Ascending aorta (tissue), 2 donors: ENCODE measurements at places on chromosomes 16 and 17. TPM values are rescaled to one million over a fixed set of nuclear protein-coding genes. Genes with fewer than 3 reads are reported as not detected.

The KRT14 gene
- total RNA-seq, result 10.3 TPM

GRCh38 chr16:58843675-58844074 is 109.6 kb upstream of the GOT2 start:
- H3K4me3 ChIP-seq, result no peak overlapping the region
- H3K4me1 ChIP-seq, result no peaks in the 10 kb centered on the region
- no peaks in the 10 kb centered on the region for H3K27me3 ChIP-seq
- DNase-seq, result no peak
- H3K27ac ChIP-seq, result no peak overlapping the region

The FBXL16 gene
- total RNA-seq, result not detected

DNA sequence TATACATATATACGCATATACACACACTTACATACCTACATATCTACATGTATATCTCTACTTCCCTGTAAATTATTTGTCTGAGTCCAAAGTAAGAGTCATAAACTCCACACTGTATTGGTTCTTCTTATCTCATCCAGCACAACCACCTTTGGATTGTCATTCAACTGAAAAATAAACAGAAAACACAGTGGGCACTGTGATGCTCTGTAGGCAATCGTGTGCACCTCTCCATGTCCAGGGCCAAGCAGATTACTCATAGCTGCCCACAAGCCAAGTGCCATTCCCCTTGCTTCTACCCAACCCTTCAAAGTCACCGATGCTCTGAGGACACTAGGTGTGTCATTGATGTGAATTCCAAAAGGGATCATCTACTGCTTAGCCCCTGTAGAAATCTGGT is 12.9 kb upstream of the TEKT3 start:
- H3K27me3 ChIP-seq, result no peaks in the 10 kb centered on the region
- H3K27ac ChIP-seq, result no peak overlapping the region
- no peak for DNase-seq
- H3K4me3 ChIP-seq, result no peak overlapping the region
- H3K36me3 ChIP-seq, result no peaks in the 10 kb centered on the region
- no peaks in the 10 kb centered on the region for H3K4me1 ChIP-seq

DNA sequence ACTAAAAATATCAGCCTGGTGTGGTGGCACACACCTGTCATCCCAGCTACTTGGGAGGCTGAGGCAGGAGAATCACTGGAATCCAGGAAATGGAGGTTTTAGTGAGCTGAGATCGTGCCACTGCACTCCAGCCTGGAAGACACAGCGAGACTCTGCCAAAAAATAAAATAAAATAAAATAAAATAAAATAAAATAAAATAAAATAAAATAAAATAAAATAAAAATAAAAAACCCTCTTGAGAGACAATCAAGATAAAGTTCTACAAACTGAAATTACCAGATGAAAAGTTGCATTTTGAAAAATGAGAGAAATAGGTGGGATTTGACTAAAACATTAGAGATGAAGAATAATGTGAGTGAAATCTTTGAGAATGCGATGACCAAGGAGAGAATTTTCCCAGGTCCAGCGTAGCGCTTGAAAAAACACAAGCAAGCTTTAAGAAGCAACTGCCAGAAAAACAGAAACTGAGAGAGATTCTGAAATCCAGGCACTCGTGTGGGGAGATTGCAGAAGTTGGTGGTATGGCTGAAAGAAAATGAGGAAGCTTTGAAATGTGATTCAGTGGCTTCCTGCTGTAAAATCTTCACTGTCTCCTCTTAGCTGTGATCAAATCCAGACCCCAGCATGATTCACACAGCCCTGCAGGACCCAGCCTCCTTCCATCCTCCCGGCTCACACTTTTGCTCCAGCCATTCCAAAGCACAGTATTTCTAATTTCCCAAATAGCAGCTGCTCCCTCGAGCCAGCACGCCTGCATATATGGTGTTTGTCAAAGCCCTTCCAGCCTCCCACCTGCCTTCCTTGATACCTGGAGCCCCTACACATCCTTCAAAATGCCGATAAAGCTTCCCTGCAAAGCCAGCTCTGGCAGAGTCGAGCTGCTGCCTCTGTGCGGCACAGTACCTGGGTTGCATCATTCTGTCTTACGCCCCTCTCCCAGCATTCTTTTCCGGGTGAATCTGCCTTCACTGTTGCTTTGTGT is 8.2 kb upstream of the CD300E start:
- H3K27me3 ChIP-seq, result no peaks in the 10 kb centered on the region
- no peak overlapping the region for H3K4me3 ChIP-seq
- no peak overlapping the region for H3K27ac ChIP-seq
- DNase-seq, result no peak
- no peaks in the 10 kb centered on the region for H3K36me3 ChIP-seq
- H3K4me1 ChIP-seq, result no peaks in the 10 kb centered on the region

DNA sequence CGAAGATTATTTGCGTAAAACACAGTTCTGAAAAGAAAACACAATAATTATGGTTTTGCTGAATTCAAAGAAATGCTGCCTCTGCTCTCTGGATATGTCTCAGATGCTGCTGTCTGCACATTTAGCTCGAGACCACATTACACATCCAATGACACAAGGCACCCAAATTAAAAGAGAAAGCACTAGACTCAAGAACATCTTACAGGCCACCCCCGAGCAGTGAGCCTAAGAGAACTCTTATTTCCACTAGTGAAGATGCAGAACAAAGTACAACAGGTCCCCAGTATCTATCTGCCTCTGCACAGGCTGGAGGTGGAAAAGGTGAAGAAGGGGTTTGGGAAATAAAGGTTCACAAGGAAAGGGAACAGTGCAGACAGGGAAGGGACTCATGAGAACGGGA is 33.5 kb downstream of the GRB2 start:
- H3K27ac ChIP-seq, result peak overlapping the region; percentile 59
- peaks cover 12% of the 10 kb centered on the region for H3K36me3 ChIP-seq
- no peak for DNase-seq
- peaks cover 29% of the 10 kb centered on the region for H3K4me1 ChIP-seq

GRCh38 chr16:56603589-56603988 is 4.8 kb upstream of the MT2A start:
- peaks cover 17% of the 10 kb centered on the region for H3K4me1 ChIP-seq
- no peaks in the 10 kb centered on the region for H3K36me3 ChIP-seq
- H3K4me3 ChIP-seq, result no peak overlapping the region
- H3K27me3 ChIP-seq, result no peaks in the 10 kb centered on the region

GRCh38 chr17:41196068-41196467 is 6.4 kb downstream of the KRTAP9-1 start:
- H3K4me1 ChIP-seq, result no peaks in the 10 kb centered on the region
- H3K27me3 ChIP-seq, result no peaks in the 10 kb centered on the region
- no peak overlapping the region for H3K4me3 ChIP-seq
- no peak overlapping the region for H3K27ac ChIP-seq

- no peaks in the 10 kb centered on the region for H3K36me3 ChIP-seq
- no peaks in the 10 kb centered on the region for H3K27me3 ChIP-seq
- no peak overlapping the region for H3K27ac ChIP-seq
- no peaks in the 10 kb centered on the region for H3K4me1 ChIP-seq
Observed at GRCh38 chr17:15109608-15110007, 155.5 kb downstream of the PMP22 start.

The CHST4 gene
- total RNA-seq, result not detected

- H3K4me3 ChIP-seq, result no peak overlapping the region
- no peak for DNase-seq
- H3K27me3 ChIP-seq, result no peaks in the 10 kb centered on the region
- no peak overlapping the region for H3K27ac ChIP-seq
- H3K4me1 ChIP-seq, result peaks cover 3% of the 10 kb centered on the region
- H3K36me3 ChIP-seq, result no peaks in the 10 kb centered on the region
Observed at GRCh38 chr17:48825446-48826381, 5.1 kb upstream of the CALCOCO2 start.

GRCh38 chr16:77359065-77359502 is 75.8 kb downstream of the ADAMTS18 start:
- no peak for DNase-seq
- no peak overlapping the region for H3K4me3 ChIP-seq
- H3K36me3 ChIP-seq, result no peaks in the 10 kb centered on the region
- H3K27ac ChIP-seq, result no peak overlapping the region

DNA sequence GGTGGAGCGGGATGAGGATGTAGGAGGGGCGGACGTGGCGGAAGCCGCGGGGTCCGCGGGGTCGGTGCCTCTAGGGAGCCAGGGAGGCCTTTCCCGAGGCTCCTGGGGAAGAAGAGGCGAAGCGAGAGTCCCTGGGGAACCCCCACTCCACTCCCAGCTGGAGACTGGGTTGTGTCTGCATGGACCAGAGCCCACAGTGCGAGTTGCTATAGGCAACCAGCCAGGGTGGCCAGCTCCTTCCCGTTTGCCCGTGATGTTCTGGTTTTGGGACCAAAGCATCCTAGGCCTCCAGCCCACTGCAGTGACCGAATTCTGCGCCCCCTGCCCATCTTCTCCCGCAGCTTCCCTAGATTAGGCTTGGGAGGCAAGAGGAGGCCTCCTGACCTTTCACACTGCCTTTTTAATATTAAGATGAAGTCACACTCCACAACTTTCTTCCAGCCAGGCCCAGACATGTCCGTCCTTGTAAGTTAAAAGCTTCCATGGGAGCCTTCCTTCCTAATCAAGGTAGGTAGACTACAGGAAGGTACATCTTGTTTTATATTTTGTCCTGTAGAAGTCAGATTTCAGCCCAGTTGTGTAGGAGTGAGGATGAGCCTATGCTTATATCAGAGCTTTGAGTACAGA is 469 bp downstream of the AMZ2 start:
- peaks cover 14% of the 10 kb centered on the region for H3K4me1 ChIP-seq
- DNase-seq, result peak; percentile 86
- H3K4me3 ChIP-seq, result peak overlapping the region; percentile 90
- H3K27me3 ChIP-seq, result no peaks in the 10 kb centered on the region
- peaks cover 3% of the 10 kb centered on the region for H3K36me3 ChIP-seq
- peak overlapping the region; percentile 97 for H3K27ac ChIP-seq

GRCh38 chr17:36148559-36149295 is 27.7 kb downstream of the TBC1D3B start:
- peak; percentile 79 for DNase-seq
- H3K36me3 ChIP-seq, result no peaks in the 10 kb centered on the region
- H3K4me3 ChIP-seq, result no peak overlapping the region
- no peak overlapping the region for H3K27ac ChIP-seq
- no peaks in the 10 kb centered on the region for H3K4me1 ChIP-seq

The ADAD2 gene
- not detected for total RNA-seq

- H3K27ac ChIP-seq, result no peak overlapping the region
- no peaks in the 10 kb centered on the region for H3K36me3 ChIP-seq
- H3K4me3 ChIP-seq, result no peak overlapping the region
- H3K27me3 ChIP-seq, result no peaks in the 10 kb centered on the region
Observed at GRCh38 chr16:66910175-66910940, 8.3 kb downstream of the CDH16 start.

The CBFA2T3 gene
- total RNA-seq, result 32.8 TPM

DNA sequence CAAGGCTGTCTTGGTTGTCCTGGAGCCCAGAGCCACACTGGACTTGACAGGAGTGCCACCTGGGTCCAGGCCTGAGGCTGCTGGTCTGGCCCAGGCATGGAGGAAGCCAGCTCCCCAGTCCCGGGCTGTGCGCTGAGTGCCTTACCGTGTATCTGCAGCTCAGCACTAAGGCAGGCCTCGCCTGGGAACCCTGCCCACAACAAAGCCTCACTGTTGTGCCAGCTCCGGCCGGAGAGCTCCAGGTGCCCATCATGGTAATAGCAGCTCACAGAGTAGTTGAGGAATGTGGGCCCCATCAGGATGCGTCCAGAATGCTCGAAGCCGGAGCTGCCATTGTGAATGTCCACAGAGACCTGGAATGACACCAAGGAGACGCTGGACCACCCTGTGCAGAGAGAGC is 72.2 kb downstream of the RMI2 start:
- no peak for DNase-seq
- H3K36me3 ChIP-seq, result no peaks in the 10 kb centered on the region
- H3K27me3 ChIP-seq, result no peaks in the 10 kb centered on the region
- no peak overlapping the region for H3K4me3 ChIP-seq
- H3K27ac ChIP-seq, result no peak overlapping the region

DNA sequence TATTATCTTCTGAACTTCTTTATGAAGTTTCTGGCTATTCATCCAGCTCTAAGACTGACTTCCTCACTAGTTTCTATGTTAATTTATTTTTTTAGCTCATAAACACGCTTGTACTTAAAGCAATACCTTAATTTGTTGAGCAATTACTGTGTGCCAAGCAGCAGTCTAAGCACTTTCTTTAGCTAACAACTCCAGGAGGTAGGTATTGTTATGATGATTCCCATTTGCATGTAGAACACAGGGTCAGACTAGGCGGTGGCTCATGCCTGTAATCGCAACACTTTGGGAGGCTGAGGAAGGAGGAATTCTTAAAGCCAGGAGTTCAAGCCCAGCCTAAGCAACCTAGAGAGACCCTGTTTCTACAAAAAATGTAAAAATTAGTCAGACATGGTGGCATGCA is 19.8 kb downstream of the DNAH3 start:
- no peaks in the 10 kb centered on the region for H3K27me3 ChIP-seq
- no peaks in the 10 kb centered on the region for H3K4me1 ChIP-seq
- no peak for DNase-seq
- no peak overlapping the region for H3K27ac ChIP-seq

DNA sequence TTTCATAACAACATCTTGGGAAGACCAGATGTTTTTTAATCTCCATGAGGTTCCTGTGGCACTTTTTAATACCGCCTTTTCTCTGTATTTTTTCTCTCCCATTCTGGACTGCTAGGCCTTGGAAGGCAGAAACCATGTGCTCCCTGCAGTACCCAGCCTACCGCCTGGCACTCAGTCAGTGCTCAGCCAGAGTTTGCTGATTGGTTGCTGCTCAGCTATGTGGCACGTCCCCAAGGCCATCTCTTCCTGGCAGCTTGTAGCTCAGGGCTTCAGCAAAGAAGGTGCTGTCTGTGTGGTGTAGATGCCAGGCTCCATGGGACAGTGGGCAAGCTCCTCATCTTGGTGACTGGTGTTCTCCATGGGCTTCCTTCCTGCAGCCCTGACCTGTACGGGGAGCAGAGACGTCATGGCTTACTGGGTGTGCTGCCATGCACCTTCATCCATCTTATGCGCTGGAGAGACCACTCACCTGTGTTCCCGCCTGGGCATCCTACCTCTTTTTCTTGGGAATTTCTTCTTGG is 86.7 kb downstream of the CLEC16A start:
- peaks cover 32% of the 10 kb centered on the region for H3K36me3 ChIP-seq
- no peak for DNase-seq
- no peaks in the 10 kb centered on the region for H3K4me1 ChIP-seq

- no peak overlapping the region for H3K27ac ChIP-seq
- H3K4me3 ChIP-seq, result no peak overlapping the region
- no peaks in the 10 kb centered on the region for H3K36me3 ChIP-seq
- H3K4me1 ChIP-seq, result no peaks in the 10 kb centered on the region
- no peaks in the 10 kb centered on the region for H3K27me3 ChIP-seq
Observed at GRCh38 chr17:68981288-68981687, 26.1 kb upstream of the ABCA8 start.

The CCL7 gene
- not detected for total RNA-seq

GRCh38 chr17:33966410-33967059 is 288.6 kb upstream of the CCL2 start:
- no peaks in the 10 kb centered on the region for H3K4me1 ChIP-seq
- H3K27me3 ChIP-seq, result no peaks in the 10 kb centered on the region
- H3K36me3 ChIP-seq, result no peaks in the 10 kb centered on the region
- no peak overlapping the region for H3K27ac ChIP-seq
- no peak overlapping the region for H3K4me3 ChIP-seq

The YBX2 gene
- total RNA-seq, result not detected

GRCh38 chr16:2776500-2777139 is 460 bp downstream of the ELOB start:
- H3K36me3 ChIP-seq, result peaks cover 20% of the 10 kb centered on the region
- DNase-seq, result no peak
- peaks cover 9% of the 10 kb centered on the region for H3K4me1 ChIP-seq
- peak overlapping the region; percentile 82 for H3K27ac ChIP-seq
- H3K27me3 ChIP-seq, result no peaks in the 10 kb centered on the region
